Non-pigmented ciliary epithelial cell (primary cell): ENCODE measurements at places on chromosomes 2 and 18.

- no peak for DNase-seq
These were observed 65.0 kb upstream of the MFF start for GRCh38 chr2:227260041-227260440.

GRCh38 chr2:134224005-134224404, 29.9 kb upstream of the MGAT5 start:
- no peak for DNase-seq

- no peak for DNase-seq
These were observed 93.1 kb upstream of the FSIP2 start for GRCh38 chr2:185645529-185645928.

DNA sequence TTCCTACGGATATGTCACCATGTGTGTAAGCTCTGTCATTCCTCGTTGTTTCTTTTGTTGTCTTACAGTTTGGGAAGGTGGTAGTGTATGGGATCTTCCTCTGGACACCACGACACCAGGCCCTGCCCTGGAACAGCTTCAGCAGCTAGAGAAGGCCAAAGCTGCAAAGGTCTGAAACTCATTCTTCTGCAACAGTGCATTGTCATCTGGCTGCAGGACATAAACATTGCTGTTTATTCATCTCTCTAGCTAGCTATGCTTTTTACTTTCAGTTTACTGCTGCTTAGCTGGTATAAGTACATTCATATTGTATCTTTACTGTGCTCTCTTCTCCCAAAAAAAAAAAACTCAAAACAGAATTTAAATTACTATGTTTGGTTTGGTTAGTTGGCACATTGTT, 39.2 kb upstream of the KCNJ13 start:
- no peak for DNase-seq

DNA sequence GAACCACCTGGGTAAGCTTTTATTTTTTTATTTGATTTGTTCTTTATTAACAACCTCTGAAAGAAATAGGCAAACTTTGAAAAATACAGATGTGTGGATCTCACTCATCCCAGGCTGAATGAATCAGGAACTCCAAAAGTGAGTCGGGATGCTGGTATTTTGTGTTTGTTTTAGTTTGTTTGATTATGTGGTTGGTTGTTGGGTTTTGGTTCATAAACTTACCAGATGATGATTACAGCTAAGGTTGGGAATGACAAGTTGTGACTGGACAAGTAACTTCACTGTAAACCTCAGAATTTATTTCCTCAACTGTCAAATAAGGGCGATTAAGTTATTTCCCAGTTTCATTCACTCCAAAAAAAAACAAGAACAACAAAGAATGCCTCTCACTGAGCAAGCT, 80.5 kb upstream of the KIF5C start:
- no peak for DNase-seq

- DNase-seq, result no peak
These were observed 15.1 kb downstream of the CLIP4 start for GRCh38 chr2:29130295-29130694.

- DNase-seq, result no peak
These were observed 180.2 kb downstream of the INHBB start for GRCh38 chr2:120526047-120526562.

- DNase-seq, result no peak
These were observed 65.6 kb downstream of the POLR1A start for GRCh38 chr2:86039963-86040655.

DNA sequence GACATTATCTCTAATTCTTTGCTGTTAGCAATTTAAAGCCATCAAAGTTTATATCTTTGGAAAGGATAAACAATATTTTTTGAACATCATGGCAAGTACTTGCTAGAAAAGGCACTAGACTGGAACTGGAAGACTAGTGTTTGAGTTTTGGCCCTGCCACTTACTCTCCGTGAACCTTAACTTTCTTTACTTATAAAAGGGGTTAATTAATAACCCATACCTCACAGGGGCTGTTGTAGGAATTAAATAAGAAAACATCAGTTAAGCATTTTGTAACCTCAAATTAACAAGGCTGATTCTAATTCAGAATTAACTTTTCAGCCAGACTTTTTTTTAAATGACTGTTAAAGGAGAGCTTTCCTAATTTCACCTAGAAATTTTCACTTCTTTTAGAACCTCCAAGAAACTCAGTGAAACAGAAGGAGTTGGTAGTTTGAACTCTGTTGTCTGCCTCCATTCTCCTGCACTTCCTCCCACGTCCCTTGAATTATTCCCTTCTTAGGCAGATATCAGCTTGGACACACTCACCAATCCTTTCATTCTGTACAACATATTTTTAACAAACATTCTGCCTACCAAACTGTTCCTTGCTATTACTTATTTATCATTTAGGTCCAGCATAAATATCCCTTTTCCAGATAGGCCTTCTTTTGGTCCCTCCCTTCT, 79.5 kb downstream of the COX7A2L start:
- DNase-seq, result no peak

- no peak for DNase-seq
These were observed 48.9 kb downstream of the CDC42EP3 start for GRCh38 chr2:37622450-37623100.

- no peak for DNase-seq
These were observed 268.4 kb downstream of the TCF4 start for GRCh38 chr18:55319459-55320193.

- DNase-seq, result peak; percentile 54
These were observed at the start of gene PER2 for GRCh38 chr2:238287737-238288649. Gene PER2, minus strand, starts transcription at chr2:238288610. Its CDS starts 10,674 bp downstream, at chr2:238277936.

- DNase-seq, result peak; percentile 70
These were observed 116.9 kb downstream of the TPGS2 start for GRCh38 chr18:36711813-36712444.

- DNase-seq, result no peak
These were observed 909.2 kb upstream of the FANCL start for GRCh38 chr2:59150217-59150849.
